Dermis microvascular lymphatic vessel endothelial cell (primary cell): ENCODE measurements at places on chromosomes 13 and 19. TPM values are rescaled to one million over a fixed set of nuclear protein-coding genes. Genes with fewer than 3 reads are reported as not detected.

- DNase-seq: no peak
Observed at GRCh38 chr19:41847351-41848105, 2.7 kb downstream of the DMRTC2 start.

Gene RUBCNL
- total RNA-seq: under 0.01 and 0.13 TPM in 2 replicates

Gene SYDE1
- total RNA-seq: 7.7 and 15.8 TPM in 2 replicates

DNA sequence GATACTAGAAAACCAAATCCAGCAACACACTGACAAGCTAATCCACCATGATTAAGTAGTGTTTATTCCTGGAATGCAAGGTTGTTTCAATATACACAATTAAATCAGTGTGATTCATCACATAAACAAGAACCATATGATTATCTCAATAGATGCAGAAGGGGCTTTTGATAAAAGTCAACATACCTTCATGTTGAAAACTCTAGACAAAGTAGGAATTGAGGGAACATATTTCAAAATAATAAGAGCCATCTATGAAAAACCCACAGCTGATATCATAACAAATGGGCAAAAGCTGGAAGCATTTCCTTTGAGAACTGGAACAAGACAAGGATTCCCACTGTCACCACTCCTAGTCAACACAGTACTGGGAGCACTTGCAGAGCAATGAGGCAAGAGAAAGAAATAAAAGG is 213.6 kb upstream of the CSNK1A1L start:
- no peak for DNase-seq

- DNase-seq: no peak
Observed at GRCh38 chr19:53388168-53388567, 6.8 kb upstream of the ZNF765 start.

Gene PRKACA
- total RNA-seq: 36.5 and 46.1 TPM in 2 replicates

GRCh38 chr19:40576151-40576584 is 505 bp upstream of the SHKBP1 start:
- no peak for DNase-seq

DNA sequence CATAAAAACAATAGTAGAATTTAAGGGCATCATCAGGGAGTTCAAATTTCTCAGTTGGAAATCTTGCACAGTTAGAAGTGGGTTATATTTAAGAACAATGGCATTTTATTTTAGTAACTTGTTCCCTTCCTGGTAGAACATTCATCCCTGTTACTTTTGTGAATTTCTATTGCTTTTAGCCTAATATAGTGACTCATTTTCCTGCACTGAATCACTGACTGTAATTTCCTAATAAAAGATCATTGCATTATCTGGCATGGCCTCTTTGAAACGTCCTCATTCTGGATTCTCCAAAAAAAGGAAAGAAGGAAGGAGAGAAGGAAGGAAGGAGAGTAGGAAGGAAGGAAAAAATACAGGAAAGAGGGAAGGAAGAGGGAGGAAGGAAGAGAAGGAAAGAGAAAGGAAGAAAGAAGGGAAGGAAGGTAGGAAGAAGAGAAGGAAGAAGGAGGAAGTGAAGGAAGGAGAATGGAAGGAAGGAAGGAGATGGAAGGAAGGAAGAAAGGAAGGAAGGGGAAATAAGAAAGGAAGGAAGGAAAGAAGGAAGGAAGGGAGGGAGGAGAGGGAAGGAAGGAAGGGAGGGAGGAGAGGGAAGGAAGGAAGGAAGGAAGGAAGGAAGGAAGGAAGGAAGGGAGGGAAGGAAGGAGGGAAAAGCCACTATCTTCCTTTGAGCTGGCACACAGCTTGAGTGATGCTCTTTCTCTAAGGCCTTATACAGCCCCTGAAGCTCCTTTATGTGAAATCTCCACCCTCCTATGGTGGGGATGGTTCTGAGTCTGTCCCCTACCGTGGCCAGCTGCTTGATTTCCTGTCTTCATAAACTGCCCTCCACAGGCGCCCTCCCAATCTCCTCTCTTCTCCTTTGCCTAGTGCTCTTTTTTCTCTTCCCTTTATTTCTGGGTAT is 29.8 kb upstream of the TM9SF2 start:
- DNase-seq: no peak

DNA sequence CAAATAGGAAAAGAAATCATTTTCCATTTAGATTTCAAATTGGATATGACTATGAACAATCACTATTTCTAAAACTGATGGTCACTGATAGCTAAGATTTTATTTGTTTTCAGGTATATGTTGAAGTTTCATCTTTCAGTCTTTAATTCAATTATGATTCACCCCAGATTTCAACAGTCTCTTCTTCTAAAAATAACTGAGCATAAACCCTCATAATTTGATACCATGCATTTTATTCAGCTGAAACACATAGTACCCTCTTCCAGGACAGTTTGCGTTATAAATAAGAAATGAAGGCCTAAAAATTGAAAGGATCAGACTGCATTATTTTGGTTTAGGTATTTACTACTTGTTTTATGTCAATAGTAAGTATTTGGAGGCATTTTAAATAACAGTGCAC is 428.5 kb upstream of the NBEA start:
- DNase-seq: no peak

- no peak for DNase-seq
Observed at GRCh38 chr19:23415034-23415433, 19.8 kb upstream of the ZNF91 start.

GRCh38 chr19:54431255-54431838 is 16.1 kb downstream of the TTYH1 start:
- peak; percentile 19 for DNase-seq

DNA sequence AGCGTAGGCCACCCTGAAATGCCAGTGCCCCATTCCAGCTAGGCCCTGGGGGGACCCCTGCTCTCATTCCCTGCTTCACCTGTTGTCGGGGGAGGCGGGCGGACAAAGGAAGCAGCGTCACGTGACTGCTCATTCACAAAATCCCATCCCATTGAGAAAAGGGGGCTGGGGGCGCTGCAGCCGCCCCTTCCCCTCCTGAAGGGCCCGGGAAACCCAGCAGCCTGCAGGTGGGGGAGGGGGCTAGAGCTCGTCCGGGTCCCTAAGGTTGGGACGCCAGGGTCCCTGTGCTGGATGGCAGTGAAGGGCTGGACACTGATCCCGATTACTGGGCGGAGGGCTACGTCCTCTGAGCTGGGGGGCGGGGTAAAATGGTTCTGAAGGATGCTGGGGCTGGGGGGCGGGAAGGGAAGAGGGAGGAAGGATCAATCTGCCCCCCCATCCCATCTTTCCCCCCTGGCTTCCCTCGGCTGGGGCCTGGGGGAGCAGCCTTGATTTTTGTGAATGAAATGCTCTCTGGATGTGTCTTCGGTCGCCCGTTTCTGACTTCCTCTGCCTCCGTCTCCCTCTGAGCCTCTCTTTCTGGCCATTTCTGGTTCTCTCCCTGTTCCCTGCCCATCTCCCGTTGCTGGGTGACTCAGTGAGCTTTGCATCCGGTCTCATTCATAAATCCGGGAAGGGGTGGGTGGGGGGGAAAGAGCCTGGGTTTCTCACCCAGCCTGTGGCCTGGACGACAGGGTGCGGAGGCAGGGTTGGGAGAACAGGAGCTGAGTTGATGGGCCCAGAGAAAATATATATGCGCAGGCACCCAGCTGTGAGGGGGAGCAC is 816 bp downstream of the SPRED3 start:
- peak; percentile 70 for DNase-seq

Gene U2AF1L4
- 2.4 and 4.3 TPM in 2 replicates for total RNA-seq

DNA sequence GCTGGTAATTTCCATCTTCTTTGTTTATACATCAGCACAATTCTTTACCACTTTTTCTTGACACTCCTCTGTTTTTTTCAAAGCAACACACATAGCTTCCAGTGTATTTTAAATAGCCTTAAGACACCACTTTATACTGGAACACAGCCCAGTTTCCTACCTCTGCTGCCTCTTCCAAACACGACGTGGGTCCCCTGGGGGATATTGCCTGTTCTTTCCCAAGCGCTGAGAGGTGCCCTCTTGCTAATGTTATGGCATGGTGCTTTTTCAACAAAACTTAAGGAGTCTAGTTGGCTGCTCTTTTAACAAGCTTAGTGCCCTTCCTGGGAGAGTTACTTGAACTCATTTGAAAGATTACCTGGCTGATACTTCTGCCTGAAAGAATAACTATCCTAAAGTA is 112.7 kb downstream of the OLFM4 start:
- no peak for DNase-seq

GRCh38 chr13:30615866-30616541 is 1.7 kb upstream of the USPL1 start:
- peak; percentile 61 for DNase-seq

- DNase-seq: peak; percentile 11
Observed at GRCh38 chr13:30165796-30166195, 141.6 kb downstream of the KATNAL1 start.

- no peak for DNase-seq
Observed at GRCh38 chr13:81304121-81304659, 963.3 kb upstream of the SPRY2 start.

DNA sequence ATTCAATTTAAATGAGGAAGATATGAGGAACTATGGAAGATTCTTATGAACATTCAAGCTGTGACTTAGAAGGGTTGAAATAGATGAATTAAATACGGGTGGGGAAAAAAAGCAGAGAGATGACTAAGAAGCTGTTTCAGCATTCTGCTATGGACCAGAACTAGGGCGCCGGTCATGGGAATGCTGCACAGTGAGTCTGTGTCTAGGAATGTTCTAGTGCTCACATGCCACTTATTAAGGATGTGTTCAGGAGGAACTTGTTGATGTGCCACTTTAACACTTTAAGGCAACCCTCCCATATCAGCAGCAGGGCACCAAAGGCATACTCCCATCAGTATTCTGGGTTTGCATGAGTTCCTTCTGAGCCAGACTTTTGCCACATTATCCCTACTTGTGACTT is 152.1 kb downstream of the POSTN start:
- no peak for DNase-seq

DNA sequence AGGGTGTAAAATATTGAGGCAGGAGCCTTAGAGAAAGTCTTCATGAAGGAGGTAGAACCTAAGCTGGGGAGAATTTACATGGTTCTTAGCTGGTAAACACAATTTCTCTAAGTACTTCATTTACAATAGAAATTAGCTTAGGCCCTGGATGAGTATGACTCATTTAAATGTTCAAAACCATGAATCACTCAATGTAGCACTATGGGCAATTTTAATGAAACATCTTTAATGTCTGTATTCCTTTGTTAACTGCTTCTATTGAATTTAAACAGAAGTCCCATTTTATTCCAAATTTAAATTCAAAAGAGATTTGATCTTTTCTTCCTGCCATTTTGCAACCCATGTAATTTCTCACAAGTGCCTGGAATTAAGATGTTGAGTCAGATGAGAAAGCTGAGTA is 252.1 kb downstream of the RFC3 start:
- DNase-seq: peak; percentile 5

GRCh38 chr13:75405976-75406703 is 75.8 kb downstream of the TBC1D4 start:
- no peak for DNase-seq

Gene LGALS7B
- total RNA-seq: 0.39 TPM in 1 of 2 replicates, not detected in the other

- DNase-seq: no peak
Observed at GRCh38 chr13:64640002-64640401, 2590.1 kb downstream of the PCDH9 start.

DNA sequence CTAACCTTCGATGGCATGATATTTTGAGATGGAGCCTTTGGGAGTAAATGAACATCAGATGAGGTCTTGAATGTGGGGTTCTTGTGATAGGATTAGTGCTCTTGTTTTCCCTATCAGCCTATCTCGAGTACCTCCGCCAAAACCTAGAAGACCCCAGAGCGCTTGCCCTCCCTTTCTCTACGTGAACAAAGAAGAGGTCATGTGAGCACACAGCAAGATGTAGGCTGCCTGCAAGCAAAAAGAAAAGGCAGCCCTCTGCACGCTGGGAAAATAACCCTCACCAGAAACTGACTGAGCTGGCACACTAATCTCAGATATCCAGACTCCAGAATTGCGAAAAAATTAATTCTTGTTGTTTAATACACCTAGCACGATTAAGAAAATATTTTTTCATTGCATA is 799.8 kb upstream of the SLC10A2 start:
- DNase-seq: no peak

DNA sequence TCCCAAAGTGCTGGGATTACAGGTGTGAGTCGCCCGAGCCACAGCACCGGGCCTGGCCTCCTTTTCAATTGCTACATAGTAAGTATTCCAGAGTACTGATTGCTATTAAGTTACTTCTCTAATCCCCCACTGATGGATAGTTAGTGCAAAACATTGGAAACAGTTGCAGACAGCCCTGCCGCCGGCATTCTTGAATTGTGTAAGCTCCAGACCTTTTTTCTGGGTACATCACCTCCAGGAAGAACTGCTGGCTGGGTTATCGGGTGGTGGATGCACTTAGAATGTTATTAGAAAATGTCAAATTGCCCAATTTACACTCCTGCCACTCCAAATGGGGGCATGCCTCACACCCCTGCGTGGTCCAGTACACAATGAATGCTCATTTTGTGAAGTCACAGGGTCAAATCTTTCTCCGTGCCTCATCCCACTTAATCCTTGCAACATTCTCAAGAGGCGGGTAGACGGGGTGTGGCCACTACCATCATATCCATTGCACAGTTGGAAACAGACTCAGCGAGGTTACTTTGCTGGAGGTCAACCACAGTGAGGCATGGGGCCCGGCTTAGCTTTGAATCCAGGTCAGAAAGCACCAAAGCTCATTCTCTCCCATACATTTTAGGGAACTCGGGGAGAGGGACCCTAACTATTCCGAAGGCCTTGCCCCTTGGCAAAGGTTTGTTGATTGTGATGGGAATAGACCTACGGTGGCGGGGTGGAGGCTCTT is 1.0 kb upstream of the KDM4B start:
- DNase-seq: no peak

DNA sequence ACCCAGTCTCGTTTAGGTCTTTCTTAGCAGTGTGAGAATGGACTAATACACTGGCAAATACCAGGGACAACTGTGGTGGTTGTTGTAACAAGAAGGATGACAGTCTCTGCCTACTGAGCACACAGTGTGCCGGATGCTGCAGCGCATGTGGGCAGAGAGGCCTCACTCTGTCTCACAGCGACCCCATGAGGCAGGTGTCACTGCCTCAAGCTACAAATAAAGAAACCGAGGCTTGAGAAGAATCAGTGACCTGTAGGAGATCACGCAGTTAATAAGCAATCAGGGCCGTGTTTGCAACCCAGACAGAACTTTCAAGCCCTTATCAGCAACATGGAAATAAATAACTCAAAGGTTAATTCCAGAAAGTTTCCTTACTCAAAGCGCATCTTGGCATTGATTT is 40.5 kb upstream of the GAS6 start:
- peak; percentile 55 for DNase-seq

Gene ZNF320
- 7.7 and 8.7 TPM in 2 replicates for total RNA-seq

GRCh38 chr19:4086411-4086867 is 19.7 kb upstream of the ZBTB7A start:
- DNase-seq: no peak

DNA sequence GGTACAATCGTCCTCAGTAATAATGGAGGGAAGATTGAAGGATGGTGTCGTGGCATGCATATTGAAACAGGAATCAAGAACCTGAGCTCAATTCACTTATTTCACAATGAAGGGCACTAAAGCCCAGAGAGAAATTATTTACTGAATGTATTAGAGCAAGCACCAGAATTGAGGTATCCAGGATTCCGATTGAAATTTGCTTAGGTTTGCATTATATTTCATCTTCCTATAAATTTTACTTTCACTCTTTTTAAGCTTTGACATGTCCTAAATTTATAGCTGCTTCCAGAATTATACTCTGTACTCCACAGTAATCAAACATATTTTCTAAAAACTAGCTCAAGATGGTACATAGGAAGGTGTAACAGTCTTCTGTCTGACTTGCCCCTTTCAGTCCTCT is 454.9 kb upstream of the HTR2A start:
- no peak for DNase-seq

GRCh38 chr19:41001243-41001971 is 10.3 kb downstream of the CYP2B6 start:
- DNase-seq: no peak

Gene MAMSTR
- total RNA-seq: under 0.01 and 0.13 TPM in 2 replicates

Gene TMIGD2
- total RNA-seq: not detected in 2 replicates

- no peak for DNase-seq
Observed at GRCh38 chr19:17542793-17543582, 12.5 kb upstream of the COLGALT1 start.

- peak; percentile 72 for DNase-seq
Observed at GRCh38 chr13:95128045-95128643, 173.1 kb downstream of the ABCC4 start.
